ENCODE measurements at places on chromosomes 11 and 22.

DNA sequence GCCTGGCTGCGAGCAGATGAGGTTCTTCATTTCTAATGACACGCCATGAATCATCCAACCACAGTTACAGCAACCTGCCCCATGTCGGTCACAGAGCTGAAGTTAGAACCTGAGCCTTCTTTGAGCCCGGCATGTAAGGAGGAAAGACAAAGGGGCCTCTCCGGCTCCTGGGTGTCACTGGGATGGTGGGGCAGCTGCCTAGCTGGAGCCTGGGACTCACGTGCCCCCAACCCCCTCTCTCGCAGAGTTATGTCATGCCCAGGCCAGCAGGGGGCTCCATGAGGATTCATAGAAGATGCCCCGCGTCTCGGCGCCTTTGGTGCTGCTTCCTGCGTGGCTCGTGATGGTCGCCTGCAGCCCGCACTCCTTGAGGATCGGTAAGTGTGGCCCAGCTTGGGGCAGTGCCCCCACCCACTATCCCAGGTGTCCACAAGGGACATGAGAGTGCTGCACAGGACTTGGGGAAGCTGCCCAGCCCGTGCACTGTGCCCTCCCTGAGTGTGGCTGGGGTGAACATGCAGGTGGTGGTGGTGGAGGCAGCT lies 148.5 kb downstream of the GRIK4 start:
- DNase-seq: peak; percentile 32

DNA sequence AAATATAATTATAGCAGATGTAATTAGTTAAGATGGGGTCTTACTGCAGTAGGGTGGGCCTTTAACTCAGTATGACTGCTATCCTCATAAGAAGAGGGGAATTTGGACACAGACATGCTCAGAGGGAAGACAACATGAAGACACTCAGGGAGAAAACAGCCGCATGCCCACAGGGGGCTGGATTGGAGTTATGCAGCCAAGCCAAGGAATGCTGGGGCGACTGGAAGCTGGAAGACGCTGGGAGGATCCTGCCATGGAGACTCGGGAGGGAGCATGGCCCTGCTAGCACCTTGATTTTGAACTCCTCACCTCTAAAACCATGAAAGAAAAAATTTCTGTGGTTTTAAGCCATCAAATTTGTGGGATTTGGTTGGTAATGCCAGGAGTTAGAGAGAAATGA lies 40.9 kb downstream of the PANX1 start:
- DNase-seq: no peak

DNA sequence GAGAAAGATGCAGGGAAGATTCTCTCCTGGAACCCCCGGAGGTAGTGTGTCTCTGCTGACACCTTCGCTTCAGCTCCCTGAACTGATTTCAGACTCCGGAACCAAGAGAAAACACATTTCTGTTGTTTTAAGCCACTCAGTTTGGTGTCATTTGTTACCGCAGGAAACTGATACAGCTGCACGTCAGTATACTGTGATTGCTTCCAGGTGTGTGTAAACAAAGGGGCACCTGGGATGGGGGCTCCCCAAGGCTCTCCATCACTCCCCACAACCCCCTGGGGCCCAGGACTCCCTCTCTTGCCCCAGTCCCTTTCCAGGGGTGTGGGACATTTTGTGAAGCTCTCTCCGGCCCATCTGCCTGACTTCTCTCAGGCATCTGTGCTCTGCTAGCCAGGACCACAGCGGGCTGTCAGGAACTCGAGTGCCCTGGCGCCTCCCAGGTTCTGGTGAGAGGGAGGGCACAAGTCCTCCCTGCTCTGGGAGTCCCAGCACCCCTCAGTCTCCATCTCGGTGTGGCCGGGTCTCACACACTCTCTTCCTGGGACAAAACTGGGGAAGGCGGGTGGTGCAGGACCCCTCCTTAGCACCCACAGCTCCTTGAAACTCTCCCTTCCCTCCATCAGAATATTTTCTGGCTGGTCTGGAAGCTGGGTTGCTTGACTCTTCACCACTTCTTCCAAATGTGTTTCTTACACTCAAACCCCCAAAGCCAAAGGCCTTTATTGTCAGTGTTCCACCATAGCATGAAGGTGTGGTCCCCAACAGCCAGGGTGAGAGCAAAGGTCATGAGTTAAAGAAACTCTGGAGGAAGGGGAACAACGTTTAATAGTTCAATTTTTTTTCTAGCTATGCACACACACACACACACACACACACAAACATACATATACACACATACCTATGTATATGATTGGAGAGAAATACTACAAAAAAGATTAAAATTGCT lies 35.0 kb upstream of the TSKU start:
- no peak for DNase-seq

- no peak for DNase-seq
Measured at GRCh38 chr11:124760205-124760652, 1.9 kb downstream of the ESAM start.

DNA sequence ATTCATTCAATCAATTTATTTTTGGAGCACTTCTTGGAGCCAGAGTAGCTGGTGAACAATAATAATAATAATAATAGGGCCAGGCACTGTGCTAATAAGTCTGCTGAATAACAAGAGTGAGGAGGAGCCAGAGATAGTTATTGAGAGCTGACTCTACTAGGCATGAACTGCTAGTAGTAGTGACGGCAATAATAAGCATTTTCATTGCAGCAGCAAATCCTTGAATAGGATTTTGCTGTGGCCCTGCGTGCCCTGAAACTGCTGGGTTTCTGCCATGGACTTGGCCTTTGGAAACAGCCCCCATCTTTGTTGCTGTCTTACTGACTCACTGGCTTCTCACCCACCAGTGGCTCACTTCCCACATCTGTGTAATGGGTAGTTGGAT lies 545.9 kb downstream of the MIAT start:
- no peak for DNase-seq

- DNase-seq: no peak
Measured at GRCh38 chr11:118497831-118498230, 29.4 kb upstream of the TTC36 start.

DNA sequence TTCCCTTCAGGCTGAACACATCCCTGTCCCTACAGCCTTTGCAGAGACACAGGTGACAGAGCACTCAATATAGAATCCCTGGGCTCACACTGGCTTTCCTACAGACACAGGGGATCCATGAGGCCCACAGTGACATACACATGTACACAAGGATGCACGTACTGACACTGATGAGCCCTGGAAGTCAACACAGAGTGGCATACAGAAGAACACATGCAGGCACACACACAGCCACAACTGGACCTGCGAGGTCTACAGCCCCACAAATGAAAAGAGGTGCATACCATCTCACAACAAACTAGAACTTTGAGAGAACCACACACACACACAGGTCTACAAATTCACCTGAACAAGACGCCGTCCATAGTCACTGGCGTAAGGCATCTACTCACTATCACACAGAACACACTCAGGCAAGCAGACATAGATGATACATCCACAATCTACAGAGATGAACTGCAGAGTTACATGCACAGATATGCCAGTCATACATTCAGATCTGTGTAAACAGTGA lies 3.5 kb upstream of the ZNF74 start:
- DNase-seq: no peak

GRCh38 chr11:21260101-21260500 lies 590.7 kb downstream of the NELL1 start:
- no peak for DNase-seq

DNA sequence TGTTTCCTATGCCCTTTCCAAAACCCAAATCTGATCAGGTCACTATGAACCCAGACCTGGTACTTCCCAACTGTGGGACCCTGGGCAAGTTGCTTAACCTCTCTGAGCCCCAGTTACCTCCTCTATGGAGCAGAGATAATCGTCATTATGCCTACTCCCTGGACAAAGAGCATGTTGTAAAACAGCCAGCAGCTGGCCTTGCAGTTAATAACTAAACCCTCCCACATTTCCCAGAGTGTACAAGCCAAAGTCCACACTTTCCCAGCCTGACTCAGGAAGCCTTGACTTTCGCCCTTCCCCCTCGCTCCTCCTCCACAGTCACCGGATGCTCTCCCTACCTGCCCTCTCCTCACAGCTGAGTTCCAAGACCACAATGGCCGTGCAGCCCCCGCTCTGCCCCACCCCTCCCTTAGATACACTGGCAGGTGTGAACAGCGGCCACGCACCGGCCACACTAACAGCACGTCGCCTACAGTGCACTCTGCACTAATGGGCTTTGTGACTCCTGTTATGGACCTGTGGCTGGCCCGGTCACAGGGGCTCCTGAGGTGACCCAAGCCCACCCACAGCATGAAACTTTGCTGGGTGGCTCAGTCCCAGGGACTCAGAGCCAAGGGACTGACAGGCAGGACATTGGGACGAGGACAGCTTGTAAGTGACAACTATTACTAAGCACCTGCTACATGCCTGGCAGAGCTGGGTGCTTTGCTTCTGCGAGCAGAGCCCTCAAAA lies 15.6 kb upstream of the MFNG start:
- DNase-seq: no peak

DNA sequence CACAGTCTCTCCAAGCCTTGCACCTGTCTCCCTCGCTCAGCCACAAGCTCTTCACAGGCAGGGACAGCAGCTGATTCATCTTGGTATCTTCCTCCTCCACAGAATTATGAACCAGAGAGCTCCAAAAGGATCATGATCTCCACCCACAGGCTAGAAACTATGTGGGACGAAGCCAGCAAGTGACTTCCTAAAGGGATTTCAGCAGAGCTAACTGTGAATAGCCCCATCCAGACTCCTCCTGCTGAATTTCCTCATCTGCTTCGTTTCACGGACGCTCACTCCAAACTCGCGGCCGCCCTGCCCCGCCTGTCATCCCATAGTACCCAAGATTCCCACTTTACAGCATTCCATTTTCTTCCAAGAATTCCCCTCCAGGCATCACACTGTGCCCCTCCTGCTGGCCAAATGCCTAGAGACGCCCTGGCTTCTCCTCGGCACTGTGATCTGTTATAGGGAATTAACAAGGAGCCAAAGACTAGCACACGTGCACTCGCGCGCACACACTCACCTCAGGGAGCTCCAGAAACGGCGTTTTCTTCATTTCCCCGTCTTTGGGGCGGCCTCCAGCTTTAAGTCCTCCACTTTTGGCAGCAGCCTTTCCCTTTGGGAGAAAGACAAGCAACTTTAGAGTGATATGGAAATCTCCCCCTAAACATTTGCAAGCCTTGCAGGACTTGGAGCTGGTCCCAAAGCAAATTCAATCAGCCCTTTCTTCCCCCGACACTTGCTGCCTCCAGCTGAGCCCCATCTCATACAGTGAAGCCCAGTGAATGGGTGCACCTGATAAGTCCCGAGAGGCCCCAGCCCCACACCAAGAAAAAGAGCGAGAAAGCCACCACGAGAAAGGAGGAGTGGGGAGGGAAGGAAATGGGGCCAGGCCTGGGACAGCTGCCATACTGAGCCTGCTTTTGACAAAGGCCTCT lies 35.5 kb downstream of the SPATA19 start:
- no peak for DNase-seq

- DNase-seq: no peak
Measured at GRCh38 chr11:69509381-69509780, 27.9 kb downstream of the LINC01488 start.

DNA sequence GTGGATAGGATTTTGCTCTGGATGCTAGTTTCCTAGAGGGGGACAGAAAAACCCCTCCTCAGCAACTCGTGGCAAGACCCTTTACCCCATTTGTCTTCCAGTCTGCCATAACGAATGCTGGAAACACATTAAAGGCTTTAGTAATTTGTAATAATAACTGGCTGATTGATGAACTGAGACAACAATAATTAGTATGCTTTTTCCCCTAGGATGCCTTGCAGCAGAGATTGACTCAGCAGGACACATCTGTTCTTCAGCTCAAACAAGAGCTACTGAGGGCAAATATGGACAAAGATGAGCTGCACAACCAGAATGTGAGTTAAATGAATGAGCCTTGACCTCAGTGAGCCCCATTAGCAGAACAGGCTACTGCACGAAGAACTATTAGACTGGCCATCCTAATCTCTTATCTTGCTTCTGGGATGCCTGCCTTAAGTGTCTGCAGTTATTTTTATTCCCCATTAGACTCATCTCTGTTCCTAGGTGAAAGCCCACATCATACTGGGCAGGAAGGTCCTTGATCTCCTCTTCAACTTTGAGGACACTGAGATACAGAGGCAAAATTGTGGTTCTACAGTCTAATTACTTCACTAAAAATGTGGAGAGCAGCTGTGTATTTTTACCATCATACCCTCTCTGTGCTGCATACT lies 32.9 kb upstream of the DLAT start:
- no peak for DNase-seq

DNA sequence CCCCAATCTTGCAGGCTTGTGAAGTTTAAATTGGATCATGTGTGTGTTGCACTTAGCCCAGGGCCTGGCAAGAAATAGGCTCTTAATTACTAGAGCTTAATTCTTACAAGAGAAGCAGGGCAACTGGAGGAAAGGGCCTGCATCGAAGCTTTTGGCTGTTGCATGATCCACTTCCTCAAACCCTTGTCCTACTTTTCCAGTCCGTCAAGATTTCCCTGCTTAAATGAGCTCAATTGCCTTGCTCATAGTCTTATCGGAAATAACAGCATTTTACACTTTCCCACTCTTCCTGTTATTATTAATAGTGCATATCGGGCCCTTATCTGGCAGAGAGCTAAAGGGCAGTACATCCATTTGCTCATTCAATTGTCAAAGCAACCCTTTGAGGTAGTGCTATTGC lies 18.1 kb downstream of the DTX4 start:
- no peak for DNase-seq

DNA sequence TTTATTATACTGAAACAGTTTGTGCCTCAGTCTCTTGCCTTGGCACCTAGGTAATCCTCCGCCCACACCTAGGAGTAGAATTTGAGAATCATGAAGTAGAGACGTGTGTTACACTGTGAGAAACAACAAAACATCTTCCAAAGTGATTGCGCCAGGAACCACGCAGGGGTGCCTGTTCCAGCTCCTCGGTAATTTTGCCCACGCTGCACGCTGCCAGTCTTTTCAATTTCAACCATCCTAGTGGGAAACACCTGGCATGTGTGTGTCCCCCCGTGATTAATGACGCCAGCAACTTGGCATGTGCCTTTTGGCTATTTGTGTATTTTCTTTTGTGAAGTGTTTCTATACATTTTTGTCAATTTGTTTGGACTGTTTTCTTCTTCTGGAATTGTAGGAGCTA lies 919.1 kb downstream of the BRD1 start:
- no peak for DNase-seq

GRCh38 chr22:30206944-30207343 lies 39.6 kb downstream of the LIF start:
- DNase-seq: no peak

- no peak for DNase-seq
Measured at GRCh38 chr22:48261706-48262105, 1499.3 kb downstream of the TBC1D22A start.

- no peak for DNase-seq
Measured at GRCh38 chr11:27716835-27717234, 16.6 kb upstream of the BDNF start.

DNA sequence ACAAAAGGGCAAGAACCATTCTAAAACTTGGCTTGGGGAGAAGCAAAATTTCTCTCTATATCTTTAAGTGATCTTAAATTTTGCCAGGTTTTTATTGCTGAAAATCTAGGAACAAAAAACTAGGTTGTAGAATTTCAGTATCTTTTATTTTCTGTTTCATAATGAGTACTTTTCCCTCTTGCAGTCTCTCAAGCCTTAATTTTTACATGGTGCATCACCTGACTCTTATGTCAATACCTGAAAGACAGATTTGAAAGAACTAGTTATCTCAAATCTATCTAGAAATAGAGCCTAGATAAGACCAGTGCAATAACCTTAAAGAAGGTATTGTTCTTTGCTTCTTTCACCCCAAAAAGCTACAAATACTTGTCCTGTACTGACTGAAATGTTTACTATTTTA lies 122.1 kb downstream of the TRIM44 start:
- no peak for DNase-seq

GRCh38 chr11:85406316-85406715 lies 220.8 kb downstream of the DLG2 start:
- DNase-seq: no peak

All from neural crest cell (in vitro differentiated cells).